Body of pancreas (tissue), 4 donors: ENCODE measurements at places on chromosomes 5 and 9. TPM values are rescaled to one million over a fixed set of nuclear protein-coding genes. Genes with fewer than 3 reads are reported as not detected.

- H3K4me3 ChIP-seq = no peak overlapping the region
- no peaks in the 10 kb centered on the region for H3K4me1 ChIP-seq
- DNase-seq = no peak
- no peaks in the 10 kb centered on the region for H3K36me3 ChIP-seq
- no peak overlapping the region for H3K27ac ChIP-seq
Observed at GRCh38 chr5:71471193-71471592, 15.7 kb downstream of the BDP1 start.

GRCh38 chr9:95667789-95668188, 151.0 kb upstream of the PTCH1 start:
- H3K4me1 ChIP-seq = no peaks in the 10 kb centered on the region
- no peaks in the 10 kb centered on the region for H3K27me3 ChIP-seq
- H3K4me3 ChIP-seq = no peak overlapping the region
- DNase-seq = no peak

DNA sequence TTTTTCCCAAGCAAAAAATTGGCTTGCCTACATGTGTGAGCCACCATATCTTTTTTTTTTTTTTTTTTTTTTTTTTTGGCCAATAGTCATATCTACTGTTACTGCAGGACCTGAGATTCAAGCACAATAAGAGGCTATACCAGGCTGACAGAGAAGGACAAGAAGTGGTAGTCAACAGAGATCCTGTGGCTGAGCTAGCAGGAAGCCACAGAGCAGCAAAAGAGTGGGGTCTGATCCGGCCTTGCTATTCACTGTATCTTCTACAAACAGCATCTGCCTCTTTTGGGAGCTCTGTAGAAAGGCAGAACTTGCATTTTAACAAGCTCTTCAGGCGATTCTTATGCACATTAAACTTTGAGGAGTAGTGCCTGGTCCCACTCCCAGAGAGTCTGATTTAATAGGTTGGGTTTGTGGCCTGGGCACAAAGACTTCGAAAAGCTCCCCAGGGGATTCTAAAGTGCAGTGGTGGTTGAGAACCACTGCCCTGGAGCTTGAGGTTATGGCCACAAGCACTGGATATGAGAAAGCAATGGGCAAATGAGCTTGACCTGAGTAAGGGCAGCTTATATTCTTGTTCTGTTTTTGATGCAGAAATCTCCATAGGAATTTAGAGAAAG, 162.8 kb downstream of the PIK3R1 start:
- H3K27ac ChIP-seq = no peak overlapping the region
- H3K4me1 ChIP-seq = peaks cover 7% of the 10 kb centered on the region
- H3K36me3 ChIP-seq = no peaks in the 10 kb centered on the region
- no peaks in the 10 kb centered on the region for H3K27me3 ChIP-seq
- no peak overlapping the region for H3K4me3 ChIP-seq

Gene CEMIP2
- total RNA-seq = 28.3 TPM

Gene DOK3
- total RNA-seq = 3.3 TPM
